ENCODE measurements at places on chromosomes 12 and 14.

- no peak for DNase-seq
Observed at GRCh38 chr12:49055092-49055491, 5.5 kb downstream of the KMT2D start.

DNA sequence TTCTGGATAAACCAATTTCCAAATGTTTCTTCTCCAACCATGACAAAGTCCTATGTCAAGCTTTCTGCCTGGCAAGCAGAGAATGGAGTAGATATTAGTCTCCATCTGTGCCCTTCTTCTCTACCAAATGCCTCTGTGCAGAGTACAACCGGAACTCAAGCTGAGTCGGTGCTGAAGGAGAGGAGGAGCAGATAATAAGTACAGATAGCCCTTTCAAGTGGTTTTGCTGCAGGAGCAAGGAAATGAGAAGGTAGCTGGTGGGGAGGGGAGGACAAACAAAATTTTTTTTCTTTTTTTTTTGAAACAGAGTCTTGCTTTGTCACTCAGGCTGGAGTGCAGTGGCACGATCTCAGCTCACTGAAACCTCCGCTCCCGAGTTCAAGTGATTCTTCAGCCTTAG lies 14.2 kb upstream of the HELB start:
- DNase-seq, result no peak

- DNase-seq, result no peak
Observed at GRCh38 chr12:38776647-38777046, 128.7 kb downstream of the CPNE8 start.

DNA sequence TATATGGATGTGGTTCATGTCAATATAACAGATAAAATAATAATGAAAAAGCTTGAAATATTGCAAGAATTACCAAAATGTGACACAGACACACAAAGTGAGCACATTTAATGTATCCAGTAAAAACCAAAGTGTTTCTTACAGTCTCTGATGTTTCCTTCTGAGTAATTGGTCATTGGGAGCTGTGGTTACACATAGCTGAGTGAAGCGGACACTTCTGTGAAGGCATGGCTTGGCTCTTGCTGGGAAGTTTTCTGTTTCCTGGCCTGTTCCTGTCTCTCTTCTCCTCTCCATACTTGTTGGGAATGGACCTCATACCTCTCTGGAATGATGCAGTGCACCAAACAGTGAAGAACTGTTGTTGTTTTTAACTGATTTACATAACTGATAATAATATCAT lies 117.3 kb downstream of the BICD1 start:
- DNase-seq, result no peak

GRCh38 chr12:57079821-57080220 lies 1.2 kb upstream of the NEMP1 start:
- no peak for DNase-seq

- DNase-seq, result no peak
Observed at GRCh38 chr14:102805371-102805891, 28.2 kb downstream of the TRAF3 start.

GRCh38 chr14:93821051-93821450 lies 32.8 kb upstream of the PRIMA1 start:
- DNase-seq, result no peak

- DNase-seq, result no peak
Observed at GRCh38 chr12:27828196-27828595, 48.2 kb upstream of the MANSC4 start.

GRCh38 chr14:81176241-81176640 lies 44.5 kb downstream of the GTF2A1 start:
- DNase-seq, result no peak

- no peak for DNase-seq
Observed at GRCh38 chr12:126883697-126884096, 1383.3 kb upstream of the TMEM132C start.

- no peak for DNase-seq
Observed at GRCh38 chr12:105429511-105429910, 99.0 kb downstream of the C12orf75 start.

DNA sequence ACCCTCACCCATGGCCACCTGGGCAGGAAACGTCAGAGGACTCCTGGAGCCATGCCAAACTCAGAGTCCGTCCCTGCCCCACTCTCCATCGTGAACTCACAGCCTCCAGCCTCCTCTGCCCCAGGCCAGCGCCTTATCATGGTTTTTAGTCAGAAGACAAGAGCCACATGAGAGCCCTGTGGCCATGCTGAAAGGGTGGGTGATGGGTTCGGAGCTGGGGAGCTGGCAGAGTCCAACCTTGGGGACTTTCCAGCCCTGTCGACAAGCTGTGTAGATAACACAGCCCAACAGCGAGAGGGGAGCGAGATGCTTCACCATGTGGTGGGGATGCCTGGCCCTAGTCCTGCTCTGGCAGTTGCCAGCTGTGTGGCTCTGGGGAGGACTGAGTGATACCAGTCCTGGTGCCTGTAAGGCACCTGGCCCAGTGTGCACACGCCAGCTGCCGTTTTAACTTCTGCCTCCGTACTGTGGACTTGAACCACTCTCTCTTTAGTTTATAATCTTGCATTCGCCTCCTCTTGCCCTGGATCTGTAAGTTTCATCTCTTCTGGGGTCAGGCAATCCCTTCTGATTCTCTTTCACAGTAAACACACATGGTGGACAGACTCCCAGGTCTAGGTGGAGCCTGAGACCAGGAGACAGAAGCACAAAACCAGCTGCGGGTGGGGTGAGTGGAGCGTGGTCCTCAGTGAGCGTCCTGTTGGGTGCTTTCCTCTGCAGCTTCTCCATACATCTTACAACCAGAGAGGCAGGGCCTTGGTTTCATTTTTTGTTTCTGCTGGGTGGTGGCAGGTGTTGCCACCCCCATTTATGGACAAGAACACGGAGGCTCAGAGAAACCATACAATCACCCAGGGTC lies 55.3 kb downstream of the RIN3 start:
- no peak for DNase-seq

GRCh38 chr12:77893918-77894317 lies 63.2 kb downstream of the NAV3 start:
- no peak for DNase-seq

GRCh38 chr14:29749327-29749726 lies 178.3 kb downstream of the PRKD1 start:
- no peak for DNase-seq

DNA sequence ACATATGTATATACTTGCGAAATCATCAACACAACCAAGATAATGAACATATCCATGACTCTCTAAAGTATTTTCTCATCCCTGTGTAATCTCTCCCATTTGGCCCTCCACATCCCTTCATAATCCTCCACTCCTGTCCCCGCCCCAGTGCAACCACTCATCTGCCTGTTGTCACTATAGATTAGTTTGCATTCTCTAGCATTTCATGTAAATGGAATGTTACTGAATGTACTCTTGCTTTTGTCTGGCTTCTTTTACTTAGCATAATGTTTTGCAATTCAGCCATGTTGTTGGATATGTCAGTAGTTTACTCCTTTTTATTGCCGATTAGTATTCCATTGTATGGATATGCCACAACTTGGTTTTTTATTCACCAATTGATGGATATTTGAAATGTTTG lies 99.1 kb downstream of the BICD1 start:
- no peak for DNase-seq

- DNase-seq, result no peak
Observed at GRCh38 chr12:80154261-80154660, 54.9 kb downstream of the OTOGL start.

DNA sequence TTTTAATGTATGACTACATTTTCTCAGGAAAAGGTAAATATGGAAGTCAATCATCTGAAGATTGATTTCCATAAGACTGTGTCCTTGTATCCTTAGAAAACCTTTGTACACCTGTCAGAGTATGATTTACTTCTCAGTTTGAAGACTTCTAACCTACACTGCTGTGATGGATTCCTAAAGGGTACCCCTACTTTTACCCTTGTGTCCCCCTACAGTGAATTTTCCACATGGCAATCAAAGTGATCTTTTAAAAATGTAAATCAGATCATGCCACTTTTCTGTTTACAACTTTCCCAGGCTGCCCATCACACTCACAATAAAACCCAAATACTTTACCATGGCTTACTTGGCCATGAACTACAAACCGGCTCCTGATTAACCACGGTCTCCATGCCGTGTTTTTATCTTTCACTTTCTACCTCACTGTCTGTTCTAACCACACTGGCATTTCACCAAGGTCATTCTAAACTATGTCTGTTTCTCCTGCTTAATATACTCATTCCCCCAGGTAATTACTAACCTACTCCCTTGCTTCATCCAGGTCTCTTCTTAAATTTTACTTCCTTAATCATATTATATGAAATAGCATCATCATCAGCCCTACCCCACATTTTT lies 8.1 kb downstream of the DNAI7 start:
- DNase-seq, result no peak

DNA sequence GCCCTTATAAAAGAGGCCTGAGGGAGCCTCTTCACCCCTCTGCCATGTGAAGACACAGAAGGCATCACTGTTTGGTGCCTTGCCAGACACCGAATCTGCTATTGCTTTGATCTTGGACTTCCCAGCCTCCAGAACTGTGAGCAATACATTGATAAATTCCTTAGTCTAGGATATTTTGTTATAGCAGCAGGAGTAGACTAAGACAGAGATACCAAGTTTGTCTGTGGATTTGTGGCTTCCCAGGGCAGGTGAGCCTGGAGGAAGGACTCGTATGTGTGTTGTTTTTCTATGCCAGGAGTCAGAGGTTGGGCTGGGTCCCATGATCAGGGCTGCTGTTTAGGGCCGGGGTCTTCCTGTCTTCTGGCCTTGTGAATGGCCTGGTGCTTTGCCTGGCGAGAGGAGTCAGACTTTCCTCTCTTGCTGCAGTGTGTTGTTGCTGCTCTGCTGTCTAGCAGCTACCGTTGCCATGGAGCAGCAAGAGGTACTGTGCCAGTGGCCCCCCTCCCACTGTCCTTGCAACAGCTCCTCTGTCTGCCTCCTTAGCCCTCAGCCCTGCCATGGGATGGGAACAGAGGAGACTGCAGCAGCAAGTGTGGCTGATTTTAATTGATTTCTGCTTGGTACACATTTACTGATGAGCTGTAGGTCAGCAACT lies 111.2 kb downstream of the CHST11 start:
- no peak for DNase-seq

DNA sequence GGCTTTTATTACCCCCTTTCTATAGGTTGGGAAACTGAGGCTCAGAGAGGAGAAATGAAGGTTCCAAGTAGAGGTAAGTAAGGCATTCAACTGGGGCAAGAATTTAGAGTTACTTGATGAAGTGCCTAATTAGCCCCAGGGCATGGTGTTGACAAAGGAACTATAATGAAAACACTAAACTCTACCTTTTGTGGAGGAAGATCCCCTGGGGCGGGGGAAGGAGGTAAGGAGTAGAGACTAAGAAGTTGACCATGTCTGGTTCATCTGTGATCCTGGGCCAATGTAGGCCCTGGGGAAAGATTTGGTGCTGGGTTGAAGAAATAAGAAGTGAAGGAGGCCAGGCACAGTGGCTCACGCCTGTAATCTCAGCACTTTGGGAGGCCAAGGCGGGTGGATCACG lies 16.2 kb upstream of the COX6A1 start:
- no peak for DNase-seq

DNA sequence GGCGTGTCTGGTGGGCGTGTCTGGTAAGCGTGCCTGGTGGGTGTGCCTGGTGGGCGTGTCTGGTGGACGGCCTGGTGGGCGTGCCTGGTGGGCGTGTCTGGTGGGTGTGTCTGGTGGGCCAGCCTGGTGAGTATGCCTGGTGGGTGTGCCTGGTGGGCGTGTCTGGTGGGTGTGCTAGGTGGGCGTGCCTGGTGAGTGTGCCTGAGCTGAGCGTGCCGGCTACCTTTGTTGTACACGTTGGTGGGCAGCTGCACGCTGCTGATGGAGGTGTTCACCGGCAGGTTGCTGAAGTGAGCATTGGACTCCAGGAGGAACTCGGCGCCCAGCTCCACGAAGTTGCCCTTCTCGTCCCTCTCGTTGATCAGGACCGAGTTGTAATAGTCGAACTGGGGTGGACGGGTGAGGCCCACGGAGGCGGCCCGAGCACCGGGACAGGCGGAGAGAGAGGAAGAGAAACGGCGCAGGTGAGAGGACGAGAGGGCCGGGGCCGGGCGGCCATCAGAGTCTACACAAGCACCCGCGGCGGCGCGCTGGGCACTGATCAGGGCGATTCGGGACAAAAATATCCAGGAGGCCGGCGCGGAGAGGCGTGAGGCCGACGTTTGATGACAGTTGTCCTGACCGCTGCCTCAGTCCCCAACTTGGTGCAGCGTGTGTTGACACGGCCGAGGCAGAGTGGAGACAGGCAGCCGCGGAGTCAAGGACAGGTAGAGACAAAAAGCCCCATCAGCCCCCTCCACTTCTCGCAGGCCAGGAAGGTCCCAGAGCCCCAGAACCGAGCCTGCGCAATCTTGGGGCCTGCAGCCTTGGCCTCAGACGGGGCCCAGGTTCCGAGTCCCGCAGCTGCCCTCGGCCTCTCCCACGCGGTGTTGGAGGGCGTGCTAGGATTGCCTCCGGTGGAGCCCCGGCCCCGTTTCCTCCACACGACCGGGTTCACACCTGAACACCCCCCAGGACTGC lies 10.5 kb downstream of the CACNA2D4 start:
- peak; percentile 80 for DNase-seq

DNA sequence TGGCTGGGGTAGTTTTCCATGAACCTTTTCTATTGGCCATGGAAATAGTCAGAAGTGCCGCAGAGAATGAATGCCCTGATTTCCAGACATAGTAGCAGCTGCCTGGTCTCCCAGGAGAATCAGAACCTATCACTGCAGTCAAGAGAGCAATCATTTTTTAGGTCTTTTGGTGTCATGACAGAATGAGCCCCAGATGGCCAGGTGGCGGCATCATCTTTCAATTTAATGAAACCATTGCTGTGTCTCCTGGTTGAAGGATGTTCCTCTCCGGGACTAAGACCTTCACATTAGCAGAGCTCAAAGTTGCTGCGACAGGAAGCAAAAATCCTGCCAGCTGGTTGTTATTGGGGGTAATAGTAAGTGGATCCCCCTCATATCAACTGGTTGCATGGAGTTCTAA lies 18.8 kb downstream of the TNFAIP2 start:
- DNase-seq, result no peak

- DNase-seq, result no peak
Observed at GRCh38 chr14:54698501-54698900, 131.6 kb downstream of the SAMD4A start.

DNA sequence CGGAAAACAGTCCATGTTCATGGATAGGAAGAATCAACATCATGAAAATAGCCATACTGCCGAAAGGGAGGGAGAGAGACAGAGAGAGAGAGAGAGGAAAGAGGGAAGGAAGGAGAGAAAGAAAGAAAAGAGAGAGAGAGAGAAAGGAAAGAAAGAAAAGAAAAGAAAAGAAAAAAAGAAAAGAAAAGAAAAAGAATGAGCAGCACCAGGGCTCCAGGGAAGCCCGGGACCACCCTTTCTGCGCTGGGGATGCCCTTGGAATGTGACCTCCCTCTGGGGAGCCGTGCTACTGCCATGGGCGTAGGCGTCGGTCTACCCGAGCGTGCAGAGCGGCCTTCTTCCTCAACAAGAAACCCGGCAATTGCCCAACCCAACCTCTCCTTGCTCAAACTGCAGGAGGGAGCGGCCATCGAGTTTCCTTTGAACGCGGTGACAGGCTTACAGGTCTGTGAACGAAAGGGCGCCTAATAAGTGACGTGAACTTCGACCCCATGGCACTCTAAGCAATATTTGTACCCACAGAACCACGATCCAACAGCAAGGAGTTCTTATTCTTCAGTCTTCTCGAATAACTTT lies 16.9 kb downstream of the OR6S1 start:
- no peak for DNase-seq
